ENCODE measurements at places on chromosomes 5 and 9. TPM values are rescaled to one million over a fixed set of nuclear protein-coding genes. Genes with fewer than 3 reads are reported as not detected.

SPINK13 gene
- not detected for polyA plus RNA-seq

CBY3 gene
- not detected for polyA plus RNA-seq

WDR38 gene
- not detected for polyA plus RNA-seq

NUTM2F gene
- not detected for polyA plus RNA-seq

LHX3 gene
- polyA plus RNA-seq = not detected

DNA sequence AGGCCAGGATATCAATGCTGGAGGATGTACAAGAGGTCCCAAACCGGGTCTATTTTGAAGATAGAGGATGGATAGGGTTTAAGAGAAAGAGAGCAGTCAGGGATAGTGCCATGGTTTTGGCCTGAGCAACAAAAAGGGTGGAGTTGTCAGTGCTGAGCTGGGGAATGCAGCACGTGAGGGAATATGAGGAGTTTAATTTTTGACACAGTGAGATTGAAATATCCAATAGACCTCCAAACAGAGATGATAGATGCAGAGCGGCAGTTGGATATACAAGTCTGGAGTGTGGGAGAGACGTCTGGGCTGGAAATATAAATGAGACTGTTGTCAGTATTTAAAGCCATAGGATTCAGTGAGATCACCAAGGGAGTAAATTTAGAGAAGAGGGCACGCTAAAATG is 136.7 kb upstream of the EFNA5 start:
- no peak for DNase-seq

DNA sequence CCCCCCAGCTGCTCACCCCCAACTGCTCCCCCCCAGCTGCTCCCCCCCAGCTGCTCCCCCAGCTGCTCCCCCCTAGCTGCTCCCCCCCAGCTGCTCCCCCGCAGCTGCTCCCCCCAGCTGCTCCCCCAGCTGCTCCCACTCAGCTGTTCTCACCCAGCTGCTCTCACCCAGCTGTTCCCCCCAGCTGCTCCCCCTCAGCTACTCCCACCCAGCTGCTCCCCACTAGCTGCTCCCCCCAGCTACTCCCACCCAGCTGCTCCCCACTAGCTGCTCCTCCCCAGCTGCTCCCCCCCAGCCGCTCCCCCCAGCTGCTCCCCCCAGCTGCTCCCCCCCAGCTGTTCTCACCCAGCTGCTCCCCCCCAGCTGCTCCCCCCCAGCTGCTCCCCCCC is 22.8 kb upstream of the AHRR start:
- no peak for DNase-seq

GRCh38 chr5:152332716-152333460 is 72.2 kb downstream of the NMUR2 start:
- DNase-seq = no peak

DNA sequence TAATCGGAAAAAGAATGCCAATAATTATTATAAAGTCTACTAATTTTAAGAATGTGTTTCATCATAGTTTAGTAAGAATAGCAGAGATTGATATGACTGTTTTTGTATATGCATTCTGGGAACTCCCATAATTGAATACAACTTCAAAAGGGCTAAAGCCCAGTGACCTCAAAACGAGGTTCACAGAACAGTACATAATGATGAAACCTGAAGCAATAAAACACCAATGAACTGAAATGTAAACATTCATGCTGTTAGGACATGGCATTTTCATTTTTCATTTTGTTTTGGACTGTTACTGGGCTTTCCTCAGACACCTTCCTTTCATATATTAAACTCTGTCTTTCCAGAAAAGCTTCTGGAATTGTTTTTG is 684 bp upstream of the JMY start:
- peak; percentile 40 for DNase-seq

DNA sequence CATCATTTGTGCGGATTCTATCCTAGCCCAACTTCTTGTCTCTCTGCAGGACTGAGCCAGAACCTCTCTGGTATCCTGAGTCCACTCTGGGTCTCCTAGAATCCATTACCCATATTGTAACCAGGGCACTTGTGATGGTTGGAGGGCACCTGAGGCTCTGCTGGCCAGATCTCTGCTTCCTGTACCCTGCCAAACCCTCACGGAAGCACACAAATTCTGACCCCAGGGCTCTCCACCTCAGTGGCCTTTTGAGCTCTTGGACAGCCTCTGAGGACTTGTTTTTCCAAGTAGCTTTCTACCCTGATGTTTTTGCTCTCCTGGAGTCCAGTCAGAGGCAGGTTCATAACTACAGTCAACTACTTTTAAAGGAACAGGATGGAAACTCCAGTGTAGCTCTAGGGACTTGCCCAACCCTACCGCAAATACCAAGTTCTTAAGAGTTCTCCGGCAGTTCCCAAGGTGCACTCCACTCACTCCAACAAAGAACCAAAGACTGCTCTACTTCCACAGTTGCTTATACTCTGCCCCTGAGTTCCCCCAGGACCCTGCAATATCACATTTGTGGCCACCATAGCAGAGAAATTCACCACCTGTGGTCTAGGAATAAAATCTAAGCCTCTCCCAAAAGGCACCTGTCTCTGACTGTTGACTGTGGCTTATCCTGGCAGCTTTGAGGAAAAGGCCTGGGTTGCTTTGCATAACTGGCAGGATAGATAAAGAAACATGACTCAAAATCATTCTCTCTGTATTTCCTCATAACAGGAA is 9.6 kb downstream of the PIP5K1B start:
- DNase-seq = no peak

DNA sequence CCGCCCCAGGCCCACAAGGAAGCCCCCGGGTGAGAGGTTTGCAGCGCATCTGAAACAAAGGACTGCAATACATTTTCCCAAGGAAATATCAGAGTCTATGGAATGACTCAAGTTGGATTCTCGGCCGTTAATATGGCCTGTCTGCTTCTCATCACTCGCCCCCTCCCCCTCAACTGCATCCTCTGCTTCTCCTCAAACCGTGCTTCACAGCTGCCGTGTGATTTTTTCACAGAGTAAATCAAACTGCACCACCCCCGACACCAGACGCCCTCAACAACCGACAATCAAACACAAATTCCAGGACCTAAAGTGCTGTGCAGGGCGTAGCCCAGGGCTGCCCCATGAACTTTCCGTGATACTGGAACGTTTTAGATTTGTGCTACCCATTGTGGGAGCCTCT is 176.9 kb downstream of the ROR2 start:
- no peak for DNase-seq

GRCh38 chr9:126694206-126695081 is 80.7 kb downstream of the LMX1B start:
- no peak for DNase-seq

DNA sequence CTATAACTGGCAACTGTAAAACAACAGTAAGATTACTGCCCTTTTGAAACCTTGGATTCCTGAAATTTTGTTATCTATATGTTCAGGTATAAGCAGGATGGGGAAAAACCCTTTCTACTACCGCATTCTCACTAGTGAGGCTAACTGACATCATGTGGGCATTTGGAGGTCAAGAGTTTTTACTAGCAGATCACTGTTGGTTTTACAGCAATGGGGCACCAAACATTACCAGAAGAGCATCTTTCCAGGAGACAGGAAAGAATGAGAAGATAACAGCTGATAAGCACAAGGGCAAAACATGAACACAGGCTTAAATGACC is 20.9 kb upstream of the TTC33 start:
- DNase-seq = no peak

GRCh38 chr9:14389657-14390056 is 75.7 kb upstream of the NFIB start:
- DNase-seq = no peak
